Activated CD8-positive, alpha-beta memory T cell treated with anti-CD3 and anti-CD28 coated beads, Interleukin-2, amount 10 ng/mL, durations not matched to agents 7 days and 5 days (primary cell): ENCODE measurements at places on chromosomes 2 and 18.

DNA sequence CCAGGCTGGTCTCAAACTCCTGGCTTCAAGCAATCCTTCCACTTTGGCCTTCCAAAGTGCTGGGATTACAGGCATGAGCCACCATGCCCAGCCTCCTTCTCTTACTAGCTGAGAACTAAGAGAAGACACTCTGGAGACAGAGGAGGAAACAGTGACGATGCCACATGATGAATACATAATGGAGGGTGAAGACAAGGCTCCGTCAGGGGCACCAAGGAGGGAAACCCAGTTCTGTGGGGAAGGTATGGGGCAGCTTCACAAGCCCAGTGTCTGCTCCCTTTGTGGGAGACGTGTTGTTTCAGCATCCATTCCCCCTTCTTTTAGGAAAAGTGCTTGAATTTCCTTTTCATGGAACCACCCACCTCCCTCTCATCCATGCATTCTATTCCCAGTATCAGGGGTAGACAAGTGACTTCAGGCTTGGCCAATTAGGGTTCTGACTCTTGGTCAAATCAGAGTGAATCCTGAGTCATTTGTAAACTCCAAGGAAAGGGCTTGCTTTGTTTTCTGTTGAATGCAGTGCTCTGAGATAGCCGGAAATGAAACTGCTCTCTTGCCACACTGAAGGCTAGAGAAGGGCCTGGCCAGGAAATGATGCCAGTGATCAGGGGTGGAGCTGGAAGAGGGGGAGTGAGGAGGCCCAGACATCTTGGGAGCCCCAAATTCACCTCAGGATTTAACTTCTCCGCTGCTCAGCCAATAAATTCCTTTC is 23.7 kb downstream of the TMEM127 start:
- DNase-seq: peak; percentile 87

DNA sequence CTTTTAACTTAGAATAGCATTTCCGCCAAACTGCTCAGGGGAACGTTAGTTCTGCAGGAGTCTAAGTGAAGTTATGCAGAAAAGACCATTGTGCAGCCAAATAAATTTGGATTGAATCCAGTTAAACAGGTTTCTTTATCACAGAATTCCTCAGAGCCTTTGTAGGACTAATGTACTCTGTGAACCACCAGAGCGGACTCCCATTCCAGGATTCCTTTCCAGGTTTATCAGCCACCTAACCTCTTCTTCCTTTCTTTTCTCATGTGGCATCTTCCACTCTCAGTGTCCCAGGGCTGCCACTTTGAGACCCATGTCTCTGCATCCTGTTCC is 350.4 kb downstream of the TSN start:
- no peak for DNase-seq

- peak; percentile 87 for DNase-seq
Observed at GRCh38 chr2:73284296-73285158, at the start of gene FBXO41. FBXO41 (minus strand) TSS chr2:73284478; CDS start chr2:73269630, 14,848 bp downstream.

GRCh38 chr18:49277395-49278036 is 182.9 kb downstream of the DYM start:
- no peak for DNase-seq

GRCh38 chr18:64037812-64038414 is 68.0 kb downstream of the SERPINB8 start:
- no peak for DNase-seq

DNA sequence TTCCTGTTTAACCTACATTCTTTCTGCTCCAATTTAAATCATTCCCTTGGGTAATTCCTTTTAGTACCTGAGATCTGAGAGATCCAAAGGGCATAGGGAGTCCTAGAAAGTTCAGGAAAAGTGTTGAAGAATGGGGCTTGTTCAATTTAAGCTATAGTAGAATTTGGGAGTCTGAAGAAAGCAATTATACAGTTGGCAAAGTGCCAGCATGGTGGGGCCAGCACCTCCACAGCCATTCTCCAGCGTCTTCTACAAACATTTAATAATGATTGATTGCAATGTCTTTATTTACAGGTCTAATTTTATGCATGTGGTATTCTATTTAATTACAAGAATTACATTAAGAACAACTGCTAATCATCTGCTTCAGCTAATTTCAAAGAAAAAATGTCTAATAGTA is 957.7 kb upstream of the GYPC start:
- no peak for DNase-seq

DNA sequence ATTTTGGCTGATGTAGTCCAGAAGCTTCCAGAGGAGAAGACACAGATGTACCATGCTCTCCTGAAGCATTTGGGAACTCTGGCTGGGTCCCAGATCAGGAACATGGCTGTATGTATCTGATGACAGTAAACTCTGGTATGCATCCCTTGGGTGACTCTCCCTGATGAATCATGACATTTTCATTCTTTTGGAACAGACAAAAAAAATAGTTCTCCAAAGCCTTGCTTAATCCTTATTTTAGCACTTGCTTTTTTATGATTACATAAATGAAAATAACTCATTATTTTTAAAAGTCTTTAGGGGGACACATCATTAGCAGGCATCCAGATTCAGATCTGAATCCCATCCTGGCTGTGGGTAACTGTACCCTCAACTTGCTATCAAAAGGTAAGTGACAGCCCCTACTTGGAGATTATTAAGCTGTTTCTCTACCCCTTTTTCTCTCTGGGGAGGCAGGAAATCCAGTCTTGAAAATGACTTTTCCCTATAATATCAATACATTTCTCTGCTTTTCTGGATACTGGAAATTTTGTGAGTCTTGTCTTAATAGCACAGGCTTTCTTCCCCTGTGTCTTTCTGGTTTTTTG is 23.3 kb downstream of the AOX1 start:
- no peak for DNase-seq

DNA sequence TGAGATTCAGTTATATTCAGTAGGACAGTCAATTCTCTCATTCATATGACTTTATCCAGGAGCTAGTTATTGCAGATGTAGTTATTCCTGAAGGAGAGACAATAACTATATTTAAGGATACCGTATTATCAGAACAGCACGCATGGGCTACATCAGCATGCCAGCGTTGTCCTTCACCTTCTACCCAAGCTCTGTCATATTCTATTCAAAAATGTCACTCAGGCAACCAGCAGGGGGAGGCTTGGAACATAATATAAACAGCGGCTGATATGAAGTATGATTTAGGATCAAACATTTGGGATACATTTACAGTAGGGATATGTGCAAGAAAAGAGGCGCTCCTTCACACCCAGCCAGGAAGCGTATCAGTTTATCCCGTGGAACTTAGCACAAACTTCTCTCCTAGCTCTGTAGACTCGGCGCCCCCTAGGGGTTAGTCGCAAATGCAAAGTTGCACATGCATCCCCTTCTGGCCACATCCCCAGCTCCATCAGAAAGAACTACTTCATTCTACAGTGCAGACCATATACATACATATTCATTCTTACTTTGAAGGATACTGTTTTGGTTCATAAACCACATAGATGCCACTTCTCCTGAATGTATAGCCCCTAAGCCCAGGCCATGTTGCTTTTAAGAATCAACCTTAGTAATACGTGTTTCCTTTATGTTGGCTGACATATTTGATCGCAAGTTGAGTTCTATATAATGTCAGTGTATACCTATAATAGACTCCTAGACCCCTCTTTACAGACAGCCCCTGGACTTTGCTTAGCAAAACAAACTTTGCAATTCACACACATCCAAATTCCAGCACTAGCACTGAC is 759.4 kb downstream of the ADCYAP1 start:
- peak; percentile 44 for DNase-seq

DNA sequence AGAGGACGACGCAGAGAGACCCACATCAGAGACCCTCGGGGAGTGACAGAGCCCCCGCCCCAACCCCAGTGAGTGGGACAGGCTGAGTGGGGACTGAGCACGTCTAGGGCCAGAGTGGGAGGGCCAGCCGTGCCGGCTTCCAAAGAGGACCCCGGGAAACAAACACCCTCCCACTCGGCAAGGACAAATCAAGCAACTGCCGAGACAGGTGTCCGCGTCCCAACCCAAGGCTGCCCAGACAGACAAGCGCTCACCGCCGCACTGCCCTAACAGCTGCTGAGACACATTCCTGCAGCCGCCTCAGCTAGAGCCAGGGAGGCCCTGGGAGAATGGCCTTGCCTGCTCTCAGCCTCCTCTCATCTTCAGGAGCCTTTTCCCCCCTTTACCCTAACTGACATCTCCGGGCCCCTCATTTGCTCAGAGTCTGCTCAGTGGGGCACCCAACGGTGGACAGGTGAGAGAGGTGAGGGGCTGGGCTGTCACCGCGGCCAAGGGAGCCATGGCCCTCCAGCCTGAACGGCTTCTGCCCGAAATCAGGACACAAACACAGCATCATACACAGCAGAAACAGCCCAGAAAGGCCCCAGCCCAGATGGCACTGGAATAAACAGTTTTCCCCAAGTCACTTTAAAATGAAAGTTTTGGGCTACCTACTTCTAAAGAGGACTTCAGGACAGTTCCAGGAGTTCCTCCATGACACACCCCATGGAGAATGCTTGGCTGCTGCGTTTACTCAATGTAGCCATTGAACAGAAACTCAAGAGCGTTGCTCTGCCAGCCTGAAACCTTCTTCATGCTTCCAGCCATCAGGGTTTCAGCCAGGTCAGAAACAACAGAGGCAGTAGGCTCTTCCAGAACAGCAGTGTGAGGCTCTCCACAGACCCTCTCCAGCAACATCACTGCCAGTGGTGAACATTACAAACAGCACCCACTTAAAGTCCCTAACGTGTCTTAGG is 23.6 kb downstream of the SLC66A2 start:
- DNase-seq: no peak

DNA sequence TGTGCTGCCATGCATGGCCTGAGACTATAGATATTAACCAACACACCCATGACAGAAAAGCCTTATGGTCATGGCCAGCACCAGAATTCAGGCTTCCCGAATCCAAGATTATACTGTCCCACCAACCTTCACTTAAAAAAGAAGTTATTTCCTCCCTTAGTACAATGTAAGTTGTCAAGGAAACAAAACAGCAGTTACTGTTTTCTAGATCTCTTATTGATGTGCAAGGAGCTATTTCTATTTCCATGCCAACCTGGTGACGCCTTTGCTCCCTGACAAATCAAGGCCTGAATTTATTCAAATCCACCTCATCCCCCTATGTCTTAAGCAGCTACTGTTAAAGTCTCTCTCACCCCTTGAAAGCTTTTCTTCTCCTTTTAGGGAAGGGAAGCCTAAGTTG is 249.3 kb downstream of the ZNF521 start:
- DNase-seq: no peak

- DNase-seq: no peak
Observed at GRCh38 chr2:112520234-112520783, 22.0 kb upstream of the POLR1B start.

DNA sequence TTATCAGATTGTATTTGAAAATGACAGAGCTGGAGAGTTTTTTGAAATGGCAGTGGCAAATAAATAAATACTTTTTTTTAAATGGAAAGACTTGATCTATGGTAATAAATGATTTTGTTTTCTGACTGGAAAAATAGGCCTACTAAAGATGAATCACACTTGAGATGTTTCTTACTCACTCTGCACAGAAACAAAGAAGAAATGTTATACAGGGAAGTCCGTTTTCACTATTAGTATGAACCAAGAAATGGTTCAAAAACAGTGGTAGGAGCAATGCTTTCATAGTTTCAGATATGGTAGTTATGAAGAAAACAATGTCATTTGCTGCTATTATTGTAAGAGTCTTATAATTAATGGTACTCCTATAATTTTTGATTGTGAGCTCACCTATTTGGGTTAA is 30.9 kb downstream of the CD28 start:
- no peak for DNase-seq

GRCh38 chr2:28137221-28137620 is 246.7 kb downstream of the BABAM2 start:
- DNase-seq: no peak

DNA sequence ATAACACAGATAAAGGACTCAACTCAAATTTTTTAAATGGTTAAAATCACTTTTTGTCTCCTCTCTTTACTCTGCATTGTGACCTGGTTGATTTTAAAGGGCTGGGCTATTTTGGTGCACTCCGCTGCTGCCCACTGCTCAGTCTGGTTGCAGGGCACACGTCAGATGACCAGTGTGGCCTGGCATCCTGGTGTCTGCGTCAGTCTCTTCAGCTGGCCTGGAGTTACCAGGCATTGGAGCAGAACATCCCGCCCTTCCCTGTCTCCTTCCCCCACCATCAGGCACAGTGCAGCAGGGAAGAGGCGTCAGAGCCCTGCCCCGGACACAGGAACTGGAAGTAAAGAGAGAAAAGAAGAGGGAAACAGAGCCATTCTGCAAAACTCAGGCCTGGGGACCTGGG is 8.9 kb downstream of the C1QL2 start:
- no peak for DNase-seq

GRCh38 chr18:59893971-59894370 is 5.8 kb upstream of the PMAIP1 start:
- no peak for DNase-seq

DNA sequence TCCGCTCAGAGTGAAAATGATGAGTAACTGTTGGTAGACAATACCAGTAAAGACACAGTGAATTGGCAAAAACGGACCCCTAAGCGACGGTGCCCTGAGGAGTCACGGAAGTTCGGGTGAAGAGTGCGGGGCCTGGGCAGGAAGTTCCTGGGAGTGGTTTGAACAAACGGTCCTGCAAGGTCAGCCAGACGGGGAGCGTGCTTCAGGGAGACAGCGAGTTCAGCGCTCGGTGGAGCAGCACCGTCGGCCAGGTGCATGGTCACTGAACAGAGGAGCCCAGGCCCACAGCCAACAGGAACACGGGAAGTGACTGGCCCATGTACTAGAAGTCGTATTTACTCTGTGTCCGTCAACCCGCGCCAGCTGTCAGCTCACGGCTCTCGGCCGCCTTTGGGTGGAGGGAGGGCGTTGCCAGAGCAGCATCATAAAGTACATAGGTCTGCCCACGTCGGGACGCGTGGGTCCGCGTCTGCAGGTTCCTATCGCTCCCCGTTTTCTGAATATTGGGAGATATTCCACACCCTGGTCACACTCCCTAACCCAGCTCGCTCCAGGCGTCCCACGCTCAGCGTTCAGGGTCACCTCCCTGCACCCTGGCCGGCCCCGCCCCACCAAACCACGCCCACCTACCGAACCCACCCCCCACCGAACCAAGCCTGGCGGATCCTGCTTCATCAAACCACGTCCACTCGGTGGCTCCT is 75.6 kb upstream of the UXS1 start:
- peak; percentile 64 for DNase-seq

GRCh38 chr2:15667809-15668556 is 76.3 kb downstream of the DDX1 start:
- DNase-seq: no peak

DNA sequence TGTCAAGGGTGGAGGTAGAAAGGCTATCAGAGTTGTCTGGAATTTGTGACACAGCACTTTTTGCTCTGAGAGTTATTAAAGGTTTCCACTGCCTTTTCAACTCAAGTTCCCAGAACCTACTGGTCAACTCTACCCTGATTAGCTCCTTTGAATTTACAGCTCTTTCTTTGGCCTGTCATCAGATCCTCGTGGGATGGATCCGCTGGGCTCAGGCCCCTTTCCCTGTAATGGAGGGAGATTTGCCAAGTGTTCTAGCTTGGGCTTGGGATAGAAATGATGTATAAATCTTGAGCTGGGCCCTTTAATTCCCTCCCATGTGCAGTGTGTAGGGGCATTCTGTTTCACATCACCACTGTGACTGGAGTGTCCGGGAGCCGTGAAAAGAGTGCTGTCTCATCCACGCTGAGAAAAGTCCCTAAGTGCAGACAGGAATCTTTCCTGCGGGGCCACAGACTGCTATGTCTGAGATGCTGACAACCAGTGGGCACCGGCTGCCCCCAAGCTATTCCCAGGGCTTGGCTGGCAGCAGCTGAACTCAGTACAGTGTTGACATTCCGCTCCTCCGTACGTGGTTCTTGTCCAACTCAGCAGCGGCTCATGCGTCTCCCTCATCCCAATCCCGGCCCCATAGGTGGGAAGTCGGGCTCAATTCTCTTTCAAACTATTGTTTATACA is 46.9 kb upstream of the ARHGAP28 start:
- DNase-seq: no peak
